Fibroblast of villous mesenchyme (primary cell): ENCODE measurements at places on chromosomes 6 and 20.

- no peak for DNase-seq
These were observed 79.1 kb downstream of the EYA2 start for GRCh38 chr20:46973766-46974165.

- no peak for DNase-seq
These were observed 128.1 kb downstream of the MYLK4 start for GRCh38 chr6:2622671-2623070.

DNA sequence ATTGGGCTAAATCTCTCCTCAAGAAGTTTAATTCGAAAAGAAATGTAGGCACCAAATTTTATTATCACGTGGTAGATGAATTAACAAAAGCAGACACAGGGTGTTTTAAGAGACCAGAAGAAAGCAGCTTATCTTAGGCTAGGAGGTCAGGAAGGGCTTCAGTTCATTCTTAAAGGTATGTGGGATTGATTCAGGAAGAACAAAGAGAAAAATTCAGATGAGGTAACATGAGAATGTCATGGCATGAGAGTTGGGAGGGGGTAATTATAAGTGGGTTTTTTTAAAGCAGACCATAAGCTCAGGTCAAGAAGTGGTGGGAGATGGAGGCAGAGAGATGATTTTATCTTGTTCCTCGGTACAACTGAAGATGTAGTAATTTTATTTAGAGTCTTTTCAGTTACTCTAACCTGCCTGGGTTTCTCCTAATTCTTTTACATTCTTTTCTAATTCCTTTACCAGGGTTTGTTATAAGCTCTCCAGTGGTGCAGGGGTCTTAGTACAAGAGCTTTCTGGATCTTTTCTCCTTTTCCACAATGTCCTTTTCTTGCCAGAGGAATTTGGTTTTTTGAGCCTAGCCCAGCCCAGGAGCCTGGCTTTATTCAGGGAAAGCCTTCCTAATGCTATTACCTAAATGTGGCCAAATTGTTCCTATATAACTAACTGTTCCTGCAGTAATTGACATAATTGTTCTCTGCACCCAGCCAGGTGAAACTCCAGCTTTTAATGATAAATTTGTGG lies 474.1 kb upstream of the BTBD3 start:
- no peak for DNase-seq

- peak; percentile 4 for DNase-seq
These were observed 154.9 kb upstream of the MLN start for GRCh38 chr6:33958526-33959328.

- DNase-seq, result no peak
These were observed 96.2 kb downstream of the SESN1 start for GRCh38 chr6:108998485-108998884.

GRCh38 chr6:33161354-33162331 lies 30.6 kb downstream of the COL11A2 start:
- DNase-seq, result peak; percentile 54

- DNase-seq, result no peak
These were observed 116.5 kb upstream of the LAMP5 start for GRCh38 chr20:9397928-9398327.
